ENCODE measurements at places on chromosomes 3 and 15.

GRCh38 chr15:85097725-85098124 is 116.1 kb downstream of the PDE8A start:
- no peak for DNase-seq

DNA sequence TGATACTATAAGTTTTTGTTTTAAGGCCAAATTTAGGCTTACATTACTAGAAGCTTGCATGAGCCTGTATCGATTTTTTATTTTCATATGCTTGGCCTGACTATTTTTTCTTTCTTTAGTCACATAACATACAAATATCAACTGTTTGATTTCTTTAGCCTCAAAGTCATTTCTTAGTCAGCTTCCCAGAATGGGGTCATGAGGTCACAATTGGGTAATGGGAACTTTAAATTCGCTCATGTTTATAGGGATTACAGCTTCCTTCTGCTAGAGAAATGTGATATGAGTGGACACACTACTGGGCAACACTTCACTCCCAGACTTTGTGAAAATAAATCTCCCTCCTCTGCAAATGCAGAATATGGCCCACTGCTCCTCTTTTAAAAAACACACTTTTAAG is 9.1 kb upstream of the TIPARP start:
- no peak for DNase-seq

DNA sequence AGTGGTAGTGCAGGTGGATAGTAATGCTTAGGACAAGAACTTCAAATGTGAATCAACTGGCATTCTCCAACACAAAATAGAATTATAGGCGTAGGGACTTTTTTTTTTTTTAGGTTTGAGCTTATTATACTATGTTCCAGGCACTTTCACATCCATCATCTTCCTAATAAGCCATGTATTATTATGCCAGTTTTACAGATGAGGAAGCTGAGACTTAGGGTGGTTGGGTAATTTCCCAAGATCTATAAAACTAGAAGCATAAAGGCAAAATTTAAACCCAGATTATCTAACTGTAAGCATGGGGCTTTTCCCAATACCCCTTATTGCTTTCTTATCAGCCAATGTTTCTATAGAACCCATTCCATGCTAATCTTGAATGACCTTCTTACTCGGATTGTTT is 75.1 kb upstream of the ETV5 start:
- no peak for DNase-seq

- no peak for DNase-seq
These were observed 171.4 kb downstream of the NFKBIZ start for GRCh38 chr3:102020735-102021134.

- no peak for DNase-seq
These were observed 39.8 kb downstream of the RIOX2 start for GRCh38 chr3:97932387-97932801.

GRCh38 chr15:91099616-91099994 is 452 bp upstream of the SV2B start:
- DNase-seq, result no peak

- DNase-seq, result no peak
These were observed 523.7 kb downstream of the TAFA4 start for GRCh38 chr3:68408626-68409025.

GRCh38 chr3:166446291-166446690 is 609.1 kb upstream of the BCHE start:
- no peak for DNase-seq

Data from naive thymus-derived CD8-positive, alpha-beta T cell (primary cell).